Neural crest cell (in vitro differentiated cells): ENCODE measurements at places on chromosomes 1 and 21.

DNA sequence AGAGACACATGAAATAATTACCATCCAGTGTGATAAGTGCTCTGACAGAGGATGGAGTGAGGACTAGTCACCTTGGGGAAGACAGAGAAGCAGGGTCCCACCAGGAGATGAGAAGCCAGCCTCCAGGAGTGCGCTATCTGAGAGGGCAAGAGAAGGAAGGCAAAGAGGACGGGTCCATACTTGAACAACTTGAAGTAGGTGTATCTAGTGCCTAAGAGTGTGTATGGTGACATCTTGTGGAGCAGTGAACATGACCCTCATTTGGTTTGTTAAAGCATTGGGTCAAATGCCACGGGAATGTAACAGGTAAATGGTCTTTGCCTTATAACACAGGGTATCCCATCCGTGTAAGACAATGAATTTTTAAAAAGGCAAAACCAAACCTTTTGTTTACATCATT is 39.8 kb downstream of the MRPL39 start:
- DNase-seq: no peak

- DNase-seq: no peak
Measured at GRCh38 chr21:44648557-44649311, 2.5 kb downstream of the KRTAP10-11 start.

DNA sequence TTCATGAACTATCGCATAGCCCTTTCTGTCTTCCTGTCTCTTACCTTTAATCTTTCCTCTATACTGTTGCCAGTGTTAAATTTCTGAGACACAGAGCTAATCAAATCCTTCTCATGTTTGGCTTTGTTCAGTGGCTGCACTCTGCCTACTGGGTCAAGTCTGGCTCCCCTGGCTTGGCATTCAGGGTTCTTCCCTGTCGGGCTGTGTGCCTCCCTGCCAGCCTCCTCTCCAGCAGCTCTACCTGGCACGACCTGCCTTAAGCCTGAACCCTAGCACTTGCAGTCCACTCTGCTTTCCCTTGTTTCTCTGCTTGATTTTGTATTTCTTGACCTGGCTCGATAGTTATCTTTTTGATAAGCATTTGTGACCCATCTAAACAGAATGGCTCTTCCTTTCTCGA is 26.2 kb upstream of the GPR88 start:
- DNase-seq: no peak

- peak; percentile 36 for DNase-seq
Measured at GRCh38 chr1:32754317-32755097, 51.9 kb upstream of the SYNC start.

- peak; percentile 75 for DNase-seq
Measured at GRCh38 chr1:19341201-19342061, 29.3 kb downstream of the SLC66A1 start.

DNA sequence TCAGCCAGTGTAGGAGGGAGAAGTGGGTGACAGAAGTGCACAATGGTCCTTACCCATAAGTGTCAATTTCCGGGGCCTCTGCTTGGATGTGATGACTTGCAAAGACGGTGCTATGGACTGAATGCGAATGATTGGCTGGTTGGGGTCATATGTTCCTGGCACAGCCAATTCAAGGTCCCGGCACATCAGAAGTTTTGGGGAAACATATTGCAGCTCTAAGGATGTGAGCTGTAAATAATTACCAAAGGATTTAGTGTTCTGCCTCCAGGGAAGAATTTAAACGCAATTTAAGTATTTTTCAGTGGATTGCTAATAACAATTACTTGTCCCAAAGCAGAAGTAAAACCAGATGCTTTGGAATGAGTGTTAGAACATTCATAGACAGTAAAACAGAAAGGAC is 26.9 kb upstream of the EXOSC10 start:
- DNase-seq: no peak

DNA sequence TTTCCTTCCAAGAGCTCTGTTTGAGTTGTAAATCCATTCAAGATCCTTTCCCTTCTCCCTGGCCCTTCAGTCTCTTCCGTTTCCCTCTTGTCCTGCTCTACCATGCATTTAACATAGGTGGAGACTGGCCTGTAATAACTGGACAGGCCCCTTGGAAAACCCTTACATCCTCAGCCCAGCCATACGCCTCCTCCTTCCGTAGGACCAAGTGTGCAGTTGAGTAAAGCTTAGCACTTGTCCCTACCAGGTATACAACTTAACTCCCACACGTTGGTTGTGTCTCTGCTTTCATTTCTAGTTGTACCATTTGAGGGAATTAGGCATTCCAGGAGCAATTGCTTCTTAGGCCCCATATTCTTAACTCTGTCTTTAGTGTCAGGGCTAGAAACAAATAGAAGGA is 6.4 kb downstream of the MAN1C1 start:
- no peak for DNase-seq

- DNase-seq: no peak
Measured at GRCh38 chr1:178374016-178374415, 122.7 kb downstream of the CLEC20A start.

DNA sequence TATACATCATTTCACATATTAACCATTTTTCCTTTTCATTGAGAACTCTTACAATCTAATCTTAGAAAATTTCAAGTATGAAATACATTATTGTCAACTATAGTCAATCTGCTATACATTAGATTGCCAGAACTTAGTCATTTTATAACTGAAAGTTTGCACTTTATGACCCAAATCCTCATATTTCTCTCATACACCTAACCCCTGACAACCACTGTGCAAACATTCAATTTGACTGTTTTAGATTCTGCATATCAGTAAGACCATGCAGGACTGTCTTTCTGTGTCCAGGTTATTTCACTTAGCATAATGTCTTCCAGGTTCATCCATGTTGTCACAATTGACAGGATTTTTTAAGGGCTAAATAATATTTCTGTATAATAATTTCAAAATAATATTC is 1299.0 kb upstream of the B3GALT2 start:
- DNase-seq: no peak

- DNase-seq: no peak
Measured at GRCh38 chr21:34865400-34866241, 183.5 kb downstream of the RUNX1 start.

- no peak for DNase-seq
Measured at GRCh38 chr1:240134596-240134995, 42.9 kb downstream of the FMN2 start.

GRCh38 chr1:211474451-211474850 is 17.5 kb downstream of the RD3 start:
- no peak for DNase-seq

GRCh38 chr1:221810406-221810805 is 68.5 kb upstream of the DUSP10 start:
- DNase-seq: no peak
